ENCODE measurements at places on chromosomes 4 and X. TPM values are rescaled to one million over a fixed set of nuclear protein-coding genes. Genes with fewer than 3 reads are reported as not detected.

The RBM47 gene
- 0.22 TPM for total RNA-seq

The POLN gene
- total RNA-seq: 5.6 TPM

The MED12 gene
- total RNA-seq: 33.2 TPM

The FATE1 gene
- total RNA-seq: not detected

The RHOXF1 gene
- total RNA-seq: not detected

The SPANXD gene
- total RNA-seq: not detected

The BEX4 gene
- total RNA-seq: 24.3 TPM

The GPR78 gene
- not detected for total RNA-seq

The ADGRL3 gene
- not detected for total RNA-seq

The SOX3 gene
- total RNA-seq: not detected

The IL13RA2 gene
- 0.53 TPM for total RNA-seq

The STATH gene
- not detected for total RNA-seq

The PRSS12 gene
- 0.40 TPM for total RNA-seq

The GBA3 gene
- total RNA-seq: not detected

The RPS6KA6 gene
- 0.40 TPM for total RNA-seq

The BTK gene
- total RNA-seq: 0.14 TPM

The MEPE gene
- total RNA-seq: not detected

The RNF128 gene
- not detected for total RNA-seq

The SMIM43 gene
- total RNA-seq: not detected

The HS6ST2 gene
- not detected for total RNA-seq

The KLF8 gene
- total RNA-seq: 3.3 TPM

The CT45A1 gene
- not detected for total RNA-seq

The ARAP2 gene
- 2.1 TPM for total RNA-seq

The TMSB15A gene
- total RNA-seq: 6.0 TPM

The DGAT2L6 gene
- total RNA-seq: not detected

The ETNPPL gene
- total RNA-seq: 0.27 TPM

The PLK4 gene
- total RNA-seq: 31.9 TPM

The NEUROG2 gene
- not detected for total RNA-seq

The TCEAL6 gene
- total RNA-seq: not detected

The AFM gene
- not detected for total RNA-seq

The SULT1E1 gene
- 30.9 TPM for total RNA-seq

The PRAF2 gene
- 7.8 TPM for total RNA-seq

The MSX1 gene
- total RNA-seq: 5.5 TPM

The GATA1 gene
- not detected for total RNA-seq

The SRPK3 gene
- not detected for total RNA-seq

The FMR1NB gene
- total RNA-seq: not detected

The RAB39B gene
- total RNA-seq: not detected

The FUNDC2 gene
- total RNA-seq: 49.9 TPM

The PAGE2 gene
- total RNA-seq: not detected

The KLB gene
- total RNA-seq: under 0.01 TPM

The GNL3L gene
- total RNA-seq: 74.5 TPM

The GPR82 gene
- total RNA-seq: not detected

The MAGIX gene
- total RNA-seq: 0.40 TPM

The NPY1R gene
- total RNA-seq: 0.13 TPM

The REELD1 gene
- not detected for total RNA-seq

The CENPVL2 gene
- not detected for total RNA-seq
